ENCODE measurements at places on chromosomes 12 and 14. TPM values are rescaled to one million over a fixed set of nuclear protein-coding genes. Genes with fewer than 3 reads are reported as not detected.

Gene TMPO
- total RNA-seq: 80.2 TPM

Gene PPM1H
- total RNA-seq: 6.3 TPM

Gene KLRB1
- not detected for total RNA-seq

- no peak for DNase-seq
Observed at GRCh38 chr14:72499746-72500145, 394.2 kb downstream of the DPF3 start.

- no peak for DNase-seq
Observed at GRCh38 chr12:116299064-116299463, 21.6 kb upstream of the MED13L start.
